ENCODE measurements at places on chromosomes 7 and 10.

- no peak for DNase-seq
Measured at GRCh38 chr10:117472872-117473271, 69.7 kb upstream of the EMX2 start.

DNA sequence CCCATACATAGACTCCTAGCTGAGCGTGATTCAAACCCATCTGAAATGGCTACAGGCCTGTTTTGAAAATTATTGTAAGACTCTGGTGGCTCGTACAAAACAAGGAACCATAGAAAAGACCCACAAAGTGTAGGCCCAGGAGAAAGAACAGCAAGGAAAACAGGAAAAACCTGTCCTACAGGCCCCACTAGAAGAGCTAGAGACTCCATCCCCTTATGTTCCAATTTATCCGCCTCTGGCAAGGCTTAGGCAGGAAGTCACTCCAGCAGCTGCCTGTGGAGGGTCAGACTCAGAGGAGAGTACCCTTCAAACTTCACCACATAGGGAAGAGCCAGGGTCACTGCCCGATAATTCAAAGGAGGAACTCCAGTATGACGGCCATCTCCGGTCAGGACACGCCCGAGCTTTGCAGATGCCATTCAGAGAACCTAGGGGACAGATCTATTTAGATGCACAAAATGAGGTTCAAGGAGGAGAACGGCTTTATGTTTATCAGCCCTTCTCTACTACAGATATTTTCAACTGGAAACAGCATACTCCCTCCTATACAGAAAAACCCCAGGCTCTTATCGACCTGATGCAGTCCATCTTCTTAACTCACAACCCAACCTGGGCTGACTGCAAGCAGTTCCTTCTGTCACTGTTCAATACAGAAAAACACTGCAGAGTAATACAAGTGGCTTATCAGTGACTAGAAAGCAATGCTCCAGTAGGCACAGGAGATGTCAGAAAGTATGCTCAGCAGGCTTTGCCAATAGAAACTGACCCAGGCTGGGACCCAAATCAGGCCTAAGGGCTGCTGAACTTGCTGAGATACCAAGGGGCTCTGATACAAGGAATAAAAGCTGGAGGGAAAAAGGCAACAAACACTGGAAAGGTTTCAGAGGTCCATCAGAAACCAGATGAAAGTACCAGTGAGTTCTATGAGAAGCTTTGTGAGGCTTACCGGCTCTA, 8.6 kb upstream of the ZNF33B start:
- no peak for DNase-seq

DNA sequence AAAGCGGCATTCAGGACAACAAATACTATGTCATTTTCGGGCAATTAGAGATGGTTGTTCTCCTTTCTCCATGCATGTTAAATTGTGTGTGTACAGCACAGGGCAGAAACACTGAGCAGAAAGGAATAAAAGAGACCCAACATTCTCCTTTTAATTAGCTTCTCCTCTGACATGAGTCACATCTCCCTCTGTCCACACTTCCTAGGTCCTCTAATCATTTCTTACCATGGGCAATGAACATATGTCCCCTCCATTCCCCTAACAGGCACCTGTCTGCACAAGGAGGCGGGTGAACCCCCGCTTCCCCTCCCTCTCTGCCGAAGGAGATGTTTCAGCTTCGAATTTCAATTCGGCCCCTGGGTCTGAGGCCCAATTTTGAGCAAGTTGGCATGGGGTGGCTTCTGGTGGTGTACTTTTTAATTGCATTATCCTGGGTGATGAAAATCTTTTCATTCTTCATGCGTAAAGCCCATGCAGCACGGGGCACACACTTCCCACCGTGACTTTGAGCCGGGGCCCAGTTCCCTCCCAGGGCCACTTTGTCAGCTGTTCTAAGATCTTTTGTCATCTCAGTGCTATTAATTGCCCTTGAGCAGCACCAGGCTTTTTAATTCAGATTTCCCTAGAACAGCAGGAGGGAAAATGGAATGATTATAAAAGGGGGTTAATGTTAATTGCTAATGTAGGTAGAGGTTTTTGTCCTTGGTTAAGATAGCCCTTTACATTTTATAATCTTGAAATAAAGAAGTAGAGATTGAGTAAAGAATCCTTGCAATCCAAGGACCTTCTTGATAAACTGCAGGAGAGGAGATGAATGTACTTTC, 219.5 kb upstream of the NRP1 start:
- DNase-seq = no peak

- DNase-seq = no peak
Measured at GRCh38 chr7:37092548-37092947, 356.1 kb downstream of the ELMO1 start.

- no peak for DNase-seq
Measured at GRCh38 chr7:50709151-50709550, 73.5 kb downstream of the GRB10 start.

DNA sequence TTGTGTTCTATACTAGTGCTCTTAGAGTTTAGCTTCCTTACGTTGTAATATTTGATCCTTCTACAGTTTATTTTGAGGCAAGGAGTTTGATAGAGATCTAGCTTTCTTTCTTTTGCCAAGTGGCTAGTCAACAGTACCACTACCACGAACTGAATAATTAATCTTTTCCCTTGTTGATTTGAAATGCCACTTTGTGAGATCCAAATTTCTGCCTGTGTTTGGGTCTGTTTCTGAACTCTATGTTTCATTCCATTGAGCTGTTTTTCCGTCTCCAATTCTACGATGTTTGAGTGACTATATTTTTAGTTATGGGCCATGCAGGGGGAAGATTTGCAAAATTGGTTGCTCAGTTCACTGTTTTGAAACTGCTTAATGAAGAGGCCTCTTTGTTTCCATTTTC, 134.7 kb downstream of the KIAA1217 start:
- DNase-seq = no peak

DNA sequence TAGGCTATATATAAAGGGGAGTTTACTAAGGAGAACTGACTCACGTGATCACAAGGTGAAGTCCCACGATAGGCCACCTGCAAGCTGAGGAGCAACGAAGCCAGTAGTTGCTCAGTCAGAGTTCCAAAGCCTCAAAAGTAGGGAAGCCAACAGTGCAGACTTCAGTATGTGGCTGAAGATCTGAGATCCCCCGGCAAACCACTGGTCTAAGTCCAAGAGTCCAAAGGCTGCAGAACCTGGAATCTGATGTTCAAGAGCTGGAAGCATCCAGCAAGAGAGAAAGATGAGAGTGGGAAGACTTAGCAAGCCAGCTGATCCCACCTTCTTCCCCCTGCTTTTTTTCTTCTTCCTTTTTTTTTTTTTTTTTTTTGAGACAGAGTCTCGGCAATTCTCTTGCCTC, 27.0 kb upstream of the GSDME start:
- DNase-seq = no peak

GRCh38 chr7:906776-907157, 30.4 kb downstream of the GET4 start:
- no peak for DNase-seq

DNA sequence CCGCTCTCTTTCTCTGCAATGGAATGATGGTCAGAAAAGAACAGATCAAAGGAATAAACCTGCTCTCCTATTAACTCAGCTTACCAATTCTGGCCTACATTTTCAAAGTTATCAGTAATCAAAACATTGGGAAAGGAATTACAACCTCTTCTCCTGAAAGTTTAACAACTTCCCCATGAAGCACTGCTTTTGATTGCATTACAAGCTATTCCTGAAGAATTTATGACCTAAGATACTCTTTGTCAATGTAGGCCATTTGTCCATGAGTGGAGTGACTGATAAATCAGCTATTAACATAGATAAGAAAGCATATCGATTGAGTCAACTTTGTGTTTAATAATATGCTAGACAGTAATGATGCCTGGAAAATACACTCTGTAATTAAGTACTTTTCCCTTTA, 271.7 kb upstream of the C7orf33 start:
- DNase-seq = no peak

GRCh38 chr10:69311309-69311708, 33.0 kb downstream of the HK1 start:
- DNase-seq = no peak

- DNase-seq = no peak
Measured at GRCh38 chr10:47406870-47407691, 23.0 kb upstream of the ZNF488 start.

DNA sequence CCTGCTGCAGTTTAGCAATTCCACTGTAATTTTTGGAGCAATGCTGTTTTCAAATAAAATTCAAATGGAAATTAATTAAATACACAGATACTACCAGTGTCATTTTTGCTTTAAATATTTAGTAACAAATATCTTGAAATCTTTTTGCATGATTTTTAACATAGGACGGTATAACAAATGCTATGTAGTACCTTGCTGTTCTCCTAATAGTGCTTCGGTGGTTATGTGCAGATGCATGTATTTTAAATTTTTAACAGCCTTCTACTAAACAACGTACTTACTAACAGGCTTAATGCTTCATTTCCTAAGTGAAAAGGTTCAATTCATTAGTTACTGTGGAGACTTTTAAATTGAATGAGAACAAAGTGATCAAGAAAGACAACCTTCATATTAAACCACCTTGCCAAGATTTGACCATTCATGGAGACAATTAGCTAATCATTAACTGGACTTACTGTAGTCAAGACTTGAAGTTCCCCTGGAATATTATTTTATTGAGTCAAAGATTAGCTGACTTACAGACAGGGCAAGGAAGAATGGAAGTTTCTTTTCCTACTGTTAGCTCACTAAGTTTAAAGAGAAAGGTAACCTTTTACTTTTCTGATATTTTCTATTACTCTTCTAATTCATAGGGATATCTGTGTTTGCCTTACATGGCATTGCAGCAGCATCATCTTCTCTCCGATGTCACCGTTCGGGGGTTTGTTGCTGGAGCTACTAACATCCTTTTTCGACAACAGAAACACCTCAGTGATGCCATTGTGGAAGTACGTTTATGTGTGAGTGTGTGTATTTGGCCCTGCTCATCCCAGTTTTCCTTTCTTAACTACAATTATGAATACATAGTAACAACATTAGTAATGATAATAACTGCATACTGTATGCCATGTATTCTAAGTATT, 74.3 kb downstream of the AVL9 start:
- no peak for DNase-seq

GRCh38 chr7:106064771-106065574, 47.1 kb downstream of the SYPL1 start:
- no peak for DNase-seq

DNA sequence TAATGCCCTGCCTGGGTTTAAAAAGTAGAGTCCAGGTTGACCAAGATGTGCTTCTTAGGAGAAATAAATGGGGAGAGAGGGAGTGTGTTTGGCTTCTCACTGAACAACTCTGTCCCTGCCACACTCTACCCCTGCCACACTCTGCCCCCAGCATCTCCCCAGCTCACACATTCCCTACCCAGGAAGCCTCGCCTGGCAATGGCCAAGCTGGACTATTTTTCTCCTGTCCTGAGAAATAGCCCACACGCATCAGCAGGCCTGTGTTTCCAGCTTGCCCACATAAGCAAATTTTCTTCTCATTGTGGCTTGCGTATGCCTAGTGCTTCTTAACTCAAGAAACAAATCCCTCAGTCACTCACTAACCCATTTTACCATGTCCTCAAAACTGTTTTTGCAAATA, 1.8 kb downstream of the LRRC18 start:
- DNase-seq = no peak

- no peak for DNase-seq
Measured at GRCh38 chr7:35253710-35254495, at the start of gene TBX20. TBX20 (minus strand) TSS chr7:35254100; CDS start chr7:35253620, 480 bp downstream.

DNA sequence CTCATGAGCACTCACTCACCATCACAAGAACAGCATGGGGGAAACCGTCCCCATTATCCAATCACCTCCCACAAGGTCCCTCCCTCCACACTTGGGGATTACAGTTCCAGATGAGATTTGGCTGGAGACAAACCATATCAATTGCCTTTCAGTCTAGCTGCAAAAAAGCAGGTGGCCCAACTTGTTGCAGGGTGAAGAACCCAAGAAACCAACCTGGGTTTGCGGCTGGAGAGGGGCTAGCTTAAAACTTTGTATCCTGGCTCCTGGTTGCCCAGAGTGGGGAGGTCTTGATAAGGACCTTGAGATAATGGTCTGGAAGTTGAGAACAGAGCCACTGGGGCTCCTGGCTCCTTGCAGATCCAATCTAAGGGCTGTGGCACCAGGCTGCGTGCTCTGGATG, 122.8 kb upstream of the PCBD1 start:
- no peak for DNase-seq

GRCh38 chr10:31962826-31963588, 34.4 kb upstream of the ARHGAP12 start:
- no peak for DNase-seq

- no peak for DNase-seq
Measured at GRCh38 chr7:83796760-83797159, 147.8 kb upstream of the SEMA3E start.
